ENCODE measurements at places on chromosomes 6 and 20.

DNA sequence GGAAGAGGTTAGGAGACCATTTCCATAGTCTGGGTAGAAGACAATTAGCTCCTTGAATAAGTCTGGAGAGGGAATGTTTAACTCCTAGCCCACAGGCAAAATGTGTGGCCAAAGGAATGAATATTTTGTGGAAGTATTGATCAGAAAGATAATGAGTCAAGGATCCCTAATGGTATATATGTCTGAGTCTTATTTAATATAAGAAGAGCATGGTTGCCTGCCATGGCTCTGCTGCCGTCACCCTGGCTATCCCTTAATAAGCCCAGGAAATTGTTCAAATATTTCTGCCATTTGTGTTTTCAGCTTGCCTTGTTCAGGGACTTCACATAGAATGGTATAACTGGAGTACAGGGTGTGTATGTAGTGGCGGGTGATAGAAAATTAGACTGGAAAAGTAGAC is 18.1 kb upstream of the CALHM6 start:
- no peak for DNase-seq

DNA sequence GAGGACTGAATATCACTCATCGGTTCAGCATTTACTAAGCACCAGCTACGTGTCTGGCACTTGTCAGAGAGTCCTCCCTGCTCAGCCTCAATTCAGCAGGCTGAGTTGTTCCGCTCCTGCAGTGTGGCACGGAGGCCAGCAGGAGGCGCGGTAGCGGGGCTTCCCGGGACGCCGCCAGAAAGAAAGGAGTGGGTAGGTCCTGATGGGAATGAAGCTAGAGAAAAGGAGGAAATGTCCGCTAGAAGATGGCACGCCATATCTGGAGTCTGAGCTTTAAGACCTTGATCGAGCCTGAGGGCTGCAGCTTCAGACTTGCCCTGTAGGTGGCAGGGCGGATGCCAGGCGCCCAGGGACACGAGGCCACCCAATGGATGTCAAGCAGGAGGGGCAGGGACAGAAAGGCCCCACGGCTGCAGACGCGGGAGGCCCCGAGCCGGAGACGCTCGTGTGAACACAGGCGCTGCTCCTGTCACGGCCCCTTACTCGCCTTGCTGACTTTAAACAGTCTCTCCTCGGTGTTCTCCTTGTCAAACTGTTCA is 18.7 kb downstream of the SERPINB6 start:
- DNase-seq: peak; percentile 54

GRCh38 chr6:91501930-91502329 is 915.1 kb upstream of the MAP3K7 start:
- no peak for DNase-seq

DNA sequence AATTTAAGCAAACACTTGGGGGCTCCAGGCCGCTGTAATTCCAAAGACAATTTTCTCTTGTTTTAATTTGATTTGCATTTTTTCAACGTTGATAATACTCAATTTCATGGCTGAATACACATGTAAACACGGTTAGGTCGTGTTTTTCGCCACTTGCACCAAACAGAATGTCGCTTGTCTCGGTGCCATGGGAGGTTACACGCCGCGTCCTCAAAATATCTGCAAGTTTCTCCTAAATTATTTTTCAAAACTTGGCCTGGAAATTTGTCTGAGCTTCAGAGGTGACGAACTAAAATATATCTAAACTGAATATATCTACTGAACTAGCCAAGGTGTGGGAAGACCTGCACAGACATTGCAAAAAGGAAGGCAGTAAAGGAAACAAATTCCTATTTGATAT is 15.0 kb downstream of the FOXA2 start:
- no peak for DNase-seq

DNA sequence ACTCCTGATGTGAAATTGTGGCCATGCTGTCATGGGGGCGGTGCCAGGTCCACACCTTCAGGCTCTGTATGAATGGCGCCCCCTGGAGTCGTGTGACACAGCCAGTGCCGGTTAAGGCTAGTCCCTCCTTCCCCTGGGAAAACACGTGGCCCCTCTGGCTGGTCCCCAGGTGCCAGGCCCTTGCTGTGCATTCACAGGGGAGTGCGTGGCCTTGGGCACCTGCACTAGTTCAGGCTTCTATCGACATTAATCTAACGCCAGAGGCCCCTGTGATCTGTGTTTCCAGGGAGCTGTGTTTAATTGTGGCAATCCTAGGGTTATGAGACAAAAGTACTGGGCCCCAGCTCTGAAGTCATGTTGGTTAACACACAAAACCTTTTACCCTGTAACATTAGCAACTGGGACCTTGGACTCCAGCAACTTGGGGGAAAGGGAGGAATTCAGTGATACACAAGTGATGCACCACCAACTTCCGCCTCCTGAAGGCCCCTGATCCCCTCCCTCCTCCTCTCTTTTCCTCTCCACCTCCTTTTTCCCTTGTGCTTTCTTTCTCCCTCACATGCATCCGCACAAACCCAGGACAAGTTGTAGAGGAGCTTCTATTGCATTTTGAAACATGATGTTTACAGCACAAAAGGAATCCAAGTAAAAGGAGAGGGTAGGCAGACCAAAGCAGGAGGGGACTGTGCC is 74.0 kb downstream of the SSR1 start:
- peak; percentile 74 for DNase-seq

GRCh38 chr6:3795836-3796718 is 44.6 kb upstream of the PXDC1 start:
- no peak for DNase-seq

GRCh38 chr20:61387204-61387953 is 135.3 kb downstream of the CDH4 start:
- DNase-seq: no peak

DNA sequence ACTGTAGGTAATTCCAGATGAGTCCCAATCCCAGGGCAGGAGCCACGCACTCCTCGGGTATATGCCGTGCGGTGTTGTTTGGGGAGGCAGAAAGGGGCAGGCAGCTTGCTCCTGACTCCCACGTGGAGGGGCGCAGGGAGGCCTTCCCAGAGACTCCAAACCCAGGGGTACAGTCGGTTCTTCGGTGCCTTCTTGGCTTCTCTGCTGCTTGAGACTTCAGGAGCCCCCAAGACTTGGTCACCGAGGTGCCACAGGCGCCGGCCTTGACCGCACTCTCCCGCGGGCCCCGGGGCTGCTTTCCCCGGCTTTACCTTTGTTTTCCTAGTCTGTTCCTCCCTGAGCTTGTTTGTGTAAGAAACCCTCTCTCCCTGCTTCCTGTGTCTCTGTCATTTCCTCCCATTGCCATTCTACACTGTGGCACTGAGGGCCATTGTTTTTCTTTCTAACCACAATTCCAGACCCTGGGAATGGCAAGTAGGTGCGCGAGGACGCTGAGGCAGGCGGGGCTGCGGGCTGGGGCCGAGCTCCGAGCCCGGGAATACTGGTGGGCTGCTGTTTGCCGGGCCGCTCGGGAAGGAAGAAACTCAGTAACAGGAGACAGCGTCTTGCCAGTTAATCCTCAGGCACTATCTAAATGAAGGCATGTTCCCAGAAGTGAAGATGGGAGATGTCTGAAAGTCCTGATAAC is 215.6 kb upstream of the HEY2 start:
- DNase-seq: no peak

DNA sequence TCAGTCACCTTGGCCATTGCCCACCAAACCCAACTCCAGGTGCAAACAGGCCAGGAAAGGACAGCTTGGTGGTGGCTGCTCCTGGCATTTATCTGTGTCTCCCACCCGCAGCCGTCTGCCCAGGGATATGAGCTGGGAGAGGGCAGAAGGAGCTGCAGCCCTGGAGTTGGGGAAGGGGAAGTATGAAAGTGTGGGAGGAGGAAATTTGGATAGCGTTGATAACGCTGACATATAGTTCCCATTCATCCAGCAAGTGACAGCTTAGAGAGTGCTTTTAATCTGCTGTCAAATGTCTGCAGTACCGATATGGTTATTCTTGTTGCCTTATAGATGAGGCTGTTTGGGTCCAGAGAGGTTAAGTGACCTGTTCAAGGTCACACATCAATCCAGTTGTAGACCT is 741 bp downstream of the KCNK16 start:
- peak; percentile 34 for DNase-seq

GRCh38 chr20:49483696-49484123 is 1.2 kb upstream of the KCNB1 start:
- no peak for DNase-seq

DNA sequence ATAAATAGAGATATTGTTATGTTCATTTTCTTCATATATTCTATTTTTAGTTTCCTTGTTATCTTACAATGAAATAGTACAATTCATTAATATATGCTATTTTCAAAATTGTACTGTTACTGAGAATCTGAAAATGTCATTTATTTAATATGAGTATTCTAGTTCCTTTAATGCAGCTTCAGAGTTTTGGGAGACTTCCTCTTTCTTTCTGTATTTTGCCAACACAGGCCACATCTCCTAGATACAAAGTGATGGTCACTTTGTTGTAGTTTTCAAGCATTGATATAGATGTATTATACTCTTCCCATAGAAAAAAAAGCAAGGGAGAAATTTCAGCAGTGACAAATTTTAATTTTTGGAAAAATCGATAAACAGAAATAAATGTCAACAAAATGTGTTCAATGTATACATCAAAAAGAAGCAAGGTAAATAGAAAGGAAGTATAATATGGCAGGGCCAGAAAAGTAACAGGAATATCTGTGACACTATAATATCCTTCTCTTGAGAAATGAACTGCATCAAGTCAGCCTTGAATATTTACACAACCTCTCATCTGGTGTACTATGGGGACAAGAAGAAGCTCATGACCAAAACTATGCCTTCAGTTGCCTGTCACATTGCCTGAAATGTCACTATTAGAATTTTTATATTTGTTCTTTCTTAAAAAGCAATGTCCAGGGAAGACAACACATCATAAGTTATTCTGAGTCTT is 396.0 kb downstream of the TBC1D32 start:
- no peak for DNase-seq

DNA sequence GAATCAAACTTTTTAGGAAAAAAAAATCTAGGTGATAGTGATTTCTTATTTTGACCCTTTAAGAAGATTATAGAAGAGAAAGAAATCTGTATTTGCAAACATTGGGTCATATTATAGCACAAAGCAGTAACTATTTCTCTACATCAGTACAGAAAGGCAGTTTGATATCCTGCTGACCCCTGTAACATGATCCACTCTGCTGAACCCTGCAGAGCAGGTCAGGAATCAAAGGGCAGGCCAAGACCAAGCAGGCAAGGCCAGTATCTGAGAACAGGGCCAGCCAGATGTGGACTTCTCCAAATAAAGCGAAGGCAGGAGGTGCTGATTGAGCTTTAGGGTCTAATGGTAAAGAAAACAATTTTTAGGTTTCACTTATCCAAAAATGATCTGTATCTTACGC is 239.4 kb downstream of the PTPRK start:
- DNase-seq: no peak

- no peak for DNase-seq
Observed at GRCh38 chr20:12414446-12415274, 497.0 kb downstream of the BTBD3 start.

DNA sequence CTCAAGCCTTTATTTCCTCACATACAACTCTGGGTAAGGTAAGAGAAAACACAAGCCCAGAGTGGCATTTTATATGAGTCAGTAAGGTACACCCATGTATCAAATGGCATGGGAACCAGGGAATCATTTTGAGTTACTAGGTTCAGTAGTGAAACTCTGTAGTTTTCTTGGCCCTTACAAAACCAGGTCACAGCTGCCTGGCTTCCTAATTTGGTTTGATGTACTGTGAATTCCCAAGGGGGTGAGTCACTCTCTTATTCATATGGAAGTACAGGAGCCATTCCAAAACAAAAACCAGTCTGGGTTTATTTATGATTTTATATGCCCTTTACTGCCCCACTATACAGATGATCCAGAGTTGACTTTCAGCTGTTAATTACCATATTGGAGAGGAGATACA is 70.7 kb downstream of the PDE7B start:
- DNase-seq: no peak

- no peak for DNase-seq
Observed at GRCh38 chr20:59923514-59923913, 9.9 kb downstream of the SYCP2 start.

DNA sequence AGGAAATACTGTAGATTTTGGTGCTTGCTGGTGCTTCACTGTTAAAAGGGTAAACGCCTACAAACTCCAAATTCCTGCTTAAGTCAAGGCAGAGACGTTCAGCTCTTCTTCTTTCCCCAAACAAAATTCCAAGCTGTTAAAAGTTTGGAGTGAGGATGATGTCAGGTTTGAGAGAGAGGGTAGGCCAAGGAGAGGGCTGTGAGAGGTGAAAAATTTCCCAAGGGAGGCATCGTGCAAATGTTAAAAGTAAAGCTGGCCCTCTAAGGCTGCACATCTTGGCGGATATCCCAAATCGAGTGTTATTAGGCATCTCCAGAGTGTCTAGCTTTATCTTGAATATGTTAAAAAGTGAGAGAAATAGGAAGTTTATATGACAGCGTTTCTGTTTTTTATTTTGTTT is 651.8 kb downstream of the QKI start:
- no peak for DNase-seq

- DNase-seq: peak; percentile 97
Observed at GRCh38 chr6:137218473-137218916, 690 bp downstream of the IFNGR1 start.

GRCh38 chr20:35626386-35627001 is 10.9 kb downstream of the SPAG4 start:
- DNase-seq: no peak

GRCh38 chr6:148249160-148249559 is 93.5 kb upstream of the SASH1 start:
- DNase-seq: no peak

- no peak for DNase-seq
Observed at GRCh38 chr6:142408409-142408808, 106.6 kb downstream of the ADGRG6 start.

GRCh38 chr6:34412016-34412415 is 13.9 kb downstream of the RPS10 start:
- no peak for DNase-seq

DNA sequence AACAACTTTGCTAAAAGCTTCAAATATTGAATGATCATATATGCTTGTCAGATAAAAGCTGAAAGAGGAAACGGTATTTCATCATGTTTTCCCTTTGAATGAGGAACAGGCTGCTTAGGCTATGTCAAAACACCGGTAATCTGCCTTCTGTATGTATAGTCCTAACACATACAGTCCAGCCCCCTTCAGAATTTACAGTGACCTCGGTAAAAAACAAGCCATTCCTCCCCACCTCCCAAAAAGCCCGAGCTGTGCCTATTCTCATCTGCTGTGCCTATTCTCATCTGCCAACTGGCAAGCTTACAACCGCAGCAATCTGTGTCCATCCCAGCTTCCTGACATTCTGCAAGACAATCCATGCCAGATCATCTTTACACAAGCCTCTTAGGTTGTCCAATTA is 26.8 kb upstream of the UBE2J1 start:
- DNase-seq: peak; percentile 75

- peak; percentile 38 for DNase-seq
Observed at GRCh38 chr6:41186031-41186562, 14.9 kb downstream of the TREML2 start.

DNA sequence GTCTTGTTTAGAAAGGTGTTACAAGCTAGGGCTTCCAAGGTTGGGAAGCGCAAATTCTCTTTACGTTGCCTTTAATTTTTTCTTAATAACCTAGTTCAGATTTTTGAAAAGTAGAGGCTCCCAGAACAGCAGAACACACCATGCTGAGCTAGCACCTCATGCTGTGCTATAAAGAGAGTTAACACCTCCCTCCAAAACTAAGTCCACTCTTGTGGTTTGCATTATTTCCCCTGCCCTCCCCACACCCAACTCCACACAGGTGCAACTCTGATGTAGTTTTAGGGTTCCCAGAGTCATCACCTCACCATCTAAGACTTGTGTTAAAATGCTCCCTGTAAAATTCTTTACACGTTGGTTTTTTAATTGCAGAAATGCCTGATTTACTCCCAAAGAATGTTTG is 459.4 kb upstream of the JARID2 start:
- no peak for DNase-seq

- DNase-seq: no peak
Observed at GRCh38 chr6:137536104-137536773, 42.0 kb upstream of the OLIG3 start.
